ENCODE measurements at places on chromosomes 6 and 20. TPM values are rescaled to one million over a fixed set of nuclear protein-coding genes. Genes with fewer than 3 reads are reported as not detected.

- H3K27ac ChIP-seq, result no peak overlapping the region
- H3K4me1 ChIP-seq, result no peaks in the 10 kb centered on the region
- DNase-seq, result no peak
These were observed 19.9 kb downstream of the COL9A1 start for GRCh38 chr6:70282919-70283461.

DNA sequence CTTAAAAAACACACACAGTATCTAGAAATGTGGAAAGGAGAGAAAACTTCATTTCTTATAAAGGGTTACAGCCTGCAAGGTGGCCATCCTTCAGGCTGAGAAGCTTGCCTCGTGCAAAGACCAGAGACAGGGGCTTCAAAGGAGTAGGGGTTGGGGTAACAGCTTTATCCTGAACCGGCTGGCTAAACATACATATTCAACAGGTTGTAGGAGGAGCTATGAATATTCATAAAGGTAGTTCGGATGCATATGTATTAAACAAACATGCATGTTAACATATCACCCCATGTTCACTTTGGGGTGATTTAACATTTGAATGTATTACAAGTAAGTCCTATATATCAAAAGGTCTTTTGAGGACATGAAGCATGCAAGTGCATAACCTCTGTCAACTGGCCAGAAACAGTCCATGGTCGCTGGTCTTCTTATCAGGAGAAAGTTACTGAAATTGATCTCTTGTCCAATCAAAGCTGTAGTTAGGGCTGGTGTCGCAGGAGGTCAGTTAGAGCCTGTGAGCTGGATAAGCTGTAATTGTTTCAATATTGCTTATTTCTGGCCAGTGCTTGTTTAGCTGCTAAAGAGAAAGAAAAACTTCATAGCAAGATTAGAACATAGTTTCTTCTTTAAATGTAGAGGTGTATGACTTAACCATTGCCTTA, 2.3 kb upstream of the STMND1 start:
- no peak overlapping the region for H3K4me3 ChIP-seq
- no peak overlapping the region for H3K27ac ChIP-seq
- no peak for DNase-seq
- H3K27me3 ChIP-seq, result peaks cover 9% of the 10 kb centered on the region
- H3K4me1 ChIP-seq, result peaks cover 9% of the 10 kb centered on the region
- H3K36me3 ChIP-seq, result no peaks in the 10 kb centered on the region

- H3K36me3 ChIP-seq, result no peaks in the 10 kb centered on the region
- H3K27me3 ChIP-seq, result no peaks in the 10 kb centered on the region
- peak; percentile 71 for DNase-seq
- H3K4me3 ChIP-seq, result no peak overlapping the region
- H3K27ac ChIP-seq, result no peak overlapping the region
These were observed 32.6 kb downstream of the C6orf15 start for GRCh38 chr6:31079656-31080261.

- H3K4me3 ChIP-seq, result no peak overlapping the region
- H3K27ac ChIP-seq, result no peak overlapping the region
- H3K4me1 ChIP-seq, result no peaks in the 10 kb centered on the region
- DNase-seq, result no peak
These were observed 81.0 kb upstream of the LRFN2 start for GRCh38 chr6:40668203-40668602.

- no peak overlapping the region for H3K27ac ChIP-seq
- H3K4me3 ChIP-seq, result no peak overlapping the region
- H3K4me1 ChIP-seq, result no peaks in the 10 kb centered on the region
These were observed 335.8 kb upstream of the NT5E start for GRCh38 chr6:85113934-85114580.

DNA sequence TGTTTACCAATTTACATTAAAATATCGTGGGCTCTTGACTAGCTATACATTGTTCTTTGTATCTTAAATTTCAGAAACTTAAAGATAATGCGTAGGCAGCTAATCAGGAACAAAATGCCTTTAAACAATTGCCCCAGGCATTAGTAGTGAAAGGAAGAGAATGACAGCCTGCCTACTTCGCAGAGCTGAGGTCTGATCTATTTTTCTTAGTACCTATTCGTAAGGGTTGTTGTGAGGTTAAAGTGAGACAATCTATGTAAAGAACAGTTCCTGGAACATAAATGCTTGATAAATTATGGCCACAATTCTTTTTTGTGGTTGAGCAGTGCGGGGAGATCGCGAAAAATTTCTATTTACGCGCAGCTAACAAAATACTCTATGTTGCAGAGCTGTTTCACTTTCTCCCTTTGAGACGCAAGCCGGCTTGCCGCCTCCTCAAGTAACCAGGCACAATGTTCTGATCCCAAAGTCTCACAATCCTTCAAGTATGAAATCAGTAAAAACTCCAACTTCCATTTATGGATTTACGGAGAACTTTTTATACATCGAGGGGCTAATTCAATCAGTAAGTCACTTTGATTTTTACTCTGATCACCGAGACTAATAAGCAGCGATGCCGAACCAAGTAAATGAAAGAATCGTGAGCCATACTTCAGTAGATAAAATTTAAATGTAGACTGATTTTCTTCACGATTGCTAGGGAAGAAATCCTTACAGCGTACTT, 878 bp upstream of the PNRC1 start:
- H3K27me3 ChIP-seq, result no peaks in the 10 kb centered on the region
- H3K27ac ChIP-seq, result peak overlapping the region; percentile 99
- peak overlapping the region; percentile 48 for H3K4me3 ChIP-seq
- H3K36me3 ChIP-seq, result peaks cover 13% of the 10 kb centered on the region
- H3K4me1 ChIP-seq, result peaks cover 37% of the 10 kb centered on the region
- peak; percentile 82 for DNase-seq

DNA sequence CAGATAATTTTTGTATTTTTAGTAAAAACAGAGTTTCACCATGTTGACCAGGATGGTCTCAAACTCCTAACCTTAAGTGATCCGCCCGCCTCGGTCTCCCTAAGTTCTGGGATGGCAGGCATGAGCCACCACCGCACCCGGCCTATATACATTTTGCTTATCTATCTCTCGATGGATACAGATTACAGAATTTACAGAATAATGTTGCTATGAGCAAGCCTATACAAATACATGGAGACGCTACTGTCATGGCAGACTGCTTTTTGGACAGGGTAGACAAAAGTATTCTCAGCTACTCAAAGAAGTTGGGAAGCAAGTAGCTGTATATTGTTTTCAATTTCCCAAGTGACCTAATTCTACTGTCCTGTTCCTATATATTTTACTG, 1.6 kb downstream of the HSPA1L start:
- H3K4me1 ChIP-seq, result peaks cover 32% of the 10 kb centered on the region
- H3K27ac ChIP-seq, result peak overlapping the region; percentile 42
- peaks cover 16% of the 10 kb centered on the region for H3K36me3 ChIP-seq
- no peak overlapping the region for H3K4me3 ChIP-seq

DNA sequence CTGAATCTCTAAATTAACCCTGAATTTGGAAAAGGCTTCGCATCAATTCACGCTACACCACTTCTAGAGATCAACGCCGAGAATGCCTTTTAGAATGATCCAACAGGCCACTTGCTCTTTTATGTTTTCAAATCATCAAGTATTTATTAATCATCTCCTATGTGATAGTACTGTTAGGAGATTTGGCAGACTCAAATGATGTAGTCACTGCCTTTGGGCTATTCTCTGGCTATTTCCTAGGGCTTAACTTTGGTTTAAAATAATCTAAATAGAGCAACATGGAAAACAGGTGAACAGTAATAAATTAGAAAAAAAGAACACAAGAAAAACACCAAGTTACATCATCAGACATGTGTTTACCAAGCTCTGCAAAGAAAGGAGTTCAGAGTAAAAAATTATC, 140.3 kb downstream of the TENT5A start:
- H3K4me3 ChIP-seq, result no peak overlapping the region
- H3K4me1 ChIP-seq, result no peaks in the 10 kb centered on the region
- H3K27ac ChIP-seq, result no peak overlapping the region
- no peak for DNase-seq
- H3K27me3 ChIP-seq, result no peaks in the 10 kb centered on the region

DNA sequence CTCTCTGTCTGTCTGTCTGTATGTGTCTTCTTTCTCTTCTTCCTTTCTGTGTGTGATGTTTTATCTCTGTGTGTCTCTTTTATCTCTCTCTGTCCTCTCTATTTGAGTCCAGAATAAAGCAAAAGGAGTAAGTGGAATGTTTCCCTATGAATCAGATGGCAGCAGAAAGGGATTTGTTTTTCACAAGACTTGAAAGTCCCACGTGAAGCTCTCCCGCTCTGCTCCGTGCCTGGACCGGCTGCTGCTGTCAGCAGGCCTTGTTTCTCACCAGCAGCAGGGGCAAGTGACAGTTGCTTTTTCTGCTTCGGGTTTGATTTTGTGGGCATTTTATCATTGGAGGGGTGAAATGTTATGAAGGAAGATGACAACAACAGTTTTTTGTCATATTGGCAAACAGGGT, 212.7 kb downstream of the PACRG start:
- no peaks in the 10 kb centered on the region for H3K4me1 ChIP-seq
- DNase-seq, result no peak
- H3K27ac ChIP-seq, result no peak overlapping the region
- no peaks in the 10 kb centered on the region for H3K27me3 ChIP-seq
- H3K4me3 ChIP-seq, result no peak overlapping the region
- no peaks in the 10 kb centered on the region for H3K36me3 ChIP-seq

- H3K36me3 ChIP-seq, result no peaks in the 10 kb centered on the region
- no peak overlapping the region for H3K27ac ChIP-seq
- no peak overlapping the region for H3K4me3 ChIP-seq
- H3K4me1 ChIP-seq, result peaks cover 12% of the 10 kb centered on the region
- no peak for DNase-seq
- H3K27me3 ChIP-seq, result no peaks in the 10 kb centered on the region
These were observed 36.4 kb upstream of the MYB start for GRCh38 chr6:135144673-135145062.

DNA sequence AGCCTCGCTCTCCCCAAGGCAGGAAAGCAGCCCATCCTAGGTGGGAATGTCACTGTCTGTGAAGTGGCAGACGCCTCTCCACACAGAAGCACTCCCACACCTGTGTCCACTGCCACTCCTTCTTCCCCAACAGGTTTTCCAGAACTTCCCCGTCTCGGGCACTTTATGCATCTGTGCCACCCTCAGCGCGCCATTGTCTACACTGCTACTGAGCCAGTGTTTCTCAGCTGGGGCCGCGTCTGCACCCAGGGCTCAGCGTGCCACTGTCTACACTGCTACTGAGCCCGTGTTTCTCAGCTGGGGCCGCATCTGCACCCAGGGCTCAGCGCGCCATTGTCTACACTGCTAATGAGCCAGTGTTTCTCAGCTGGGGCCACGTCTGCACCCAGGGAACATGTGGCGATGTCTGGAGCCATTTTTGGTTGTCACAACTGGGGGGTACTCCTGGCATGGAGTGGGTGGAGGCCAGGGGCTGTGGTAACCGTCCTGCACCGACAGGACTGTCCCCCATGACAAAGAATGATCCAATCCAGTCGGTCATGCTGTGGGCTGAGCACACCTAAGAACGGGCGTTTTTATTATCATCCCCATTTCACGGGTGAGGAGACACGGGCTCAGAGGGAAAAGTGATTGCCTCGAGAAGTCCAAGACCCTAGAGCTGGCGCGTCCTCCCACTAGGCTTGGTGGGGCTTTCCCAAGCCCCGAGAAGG, 41.7 kb upstream of the ZBP1 start:
- no peak overlapping the region for H3K27ac ChIP-seq
- no peak for DNase-seq
- H3K4me1 ChIP-seq, result peaks cover 17% of the 10 kb centered on the region
- H3K27me3 ChIP-seq, result no peaks in the 10 kb centered on the region
- H3K4me3 ChIP-seq, result no peak overlapping the region
- no peaks in the 10 kb centered on the region for H3K36me3 ChIP-seq

DNA sequence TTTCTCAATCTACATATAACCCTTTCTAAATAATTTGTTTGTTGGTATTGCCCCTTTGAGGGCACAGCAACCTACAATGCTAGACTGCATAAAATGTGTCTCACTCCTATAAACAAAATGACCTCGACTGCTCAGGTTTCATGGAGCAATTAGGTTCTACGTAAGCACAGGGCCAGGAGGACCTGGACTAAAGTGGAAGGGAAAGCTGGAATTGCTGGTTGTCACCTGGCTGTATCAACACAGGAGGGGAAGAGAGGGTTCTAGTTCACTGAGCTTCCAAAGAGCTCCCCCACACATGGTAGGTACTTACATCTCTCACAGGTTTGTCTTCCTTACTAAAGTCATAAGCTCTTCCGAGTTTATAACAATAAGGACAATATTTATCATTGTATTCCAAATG, 51.0 kb downstream of the NCOA6 start:
- peaks cover 32% of the 10 kb centered on the region for H3K36me3 ChIP-seq
- no peak for DNase-seq
- no peak overlapping the region for H3K4me3 ChIP-seq
- H3K4me1 ChIP-seq, result no peaks in the 10 kb centered on the region

- no peak for DNase-seq
- H3K27me3 ChIP-seq, result no peaks in the 10 kb centered on the region
- no peaks in the 10 kb centered on the region for H3K36me3 ChIP-seq
- no peaks in the 10 kb centered on the region for H3K4me1 ChIP-seq
- no peak overlapping the region for H3K4me3 ChIP-seq
- no peak overlapping the region for H3K27ac ChIP-seq
These were observed 153.6 kb upstream of the KCNK16 start for GRCh38 chr6:39476151-39476550.

- H3K36me3 ChIP-seq, result no peaks in the 10 kb centered on the region
- DNase-seq, result no peak
- no peak overlapping the region for H3K4me3 ChIP-seq
- no peaks in the 10 kb centered on the region for H3K27me3 ChIP-seq
These were observed 118.9 kb downstream of the SAMD5 start for GRCh38 chr6:147627411-147627810.

DNA sequence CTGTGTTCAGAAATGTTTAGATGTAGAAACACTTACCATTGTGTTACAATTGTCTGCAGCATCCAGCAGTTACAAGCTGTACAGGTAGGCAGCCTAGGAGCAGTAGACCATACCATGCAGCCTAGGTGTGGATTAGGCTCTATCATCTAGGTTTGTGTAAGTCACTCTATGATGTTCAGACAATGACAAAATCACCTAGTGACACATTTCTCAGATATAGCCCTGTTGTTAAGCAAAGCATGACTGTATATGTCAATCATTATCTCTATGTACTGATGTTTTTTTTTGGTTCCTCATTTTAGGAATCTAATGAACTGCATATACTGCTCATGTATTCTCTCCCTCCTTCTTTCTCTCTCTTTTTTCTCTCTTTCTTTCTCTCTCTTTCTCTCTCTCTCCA, 22.2 kb downstream of the CST8 start:
- H3K4me3 ChIP-seq, result no peak overlapping the region
- H3K27ac ChIP-seq, result no peak overlapping the region
- DNase-seq, result no peak
- no peaks in the 10 kb centered on the region for H3K4me1 ChIP-seq

GRCh38 chr6:62615366-62616015, 329.5 kb upstream of the KHDRBS2 start:
- no peak overlapping the region for H3K4me3 ChIP-seq
- H3K36me3 ChIP-seq, result no peaks in the 10 kb centered on the region
- no peak for DNase-seq
- H3K4me1 ChIP-seq, result no peaks in the 10 kb centered on the region
- H3K27me3 ChIP-seq, result no peaks in the 10 kb centered on the region
- H3K27ac ChIP-seq, result no peak overlapping the region

Gene CFAP61
- total RNA-seq, result not detected

Gene HS3ST5
- not detected for total RNA-seq

Gene CALHM6
- 3.0 TPM for total RNA-seq

Gene SPATS1
- not detected for total RNA-seq

Gene IPCEF1
- total RNA-seq, result 97.7 TPM

Gene SOX4
- 0.12 TPM for total RNA-seq

Gene PTCRA
- not detected for total RNA-seq

Gene C6orf52
- 1.5 TPM for total RNA-seq

Gene LY6G5C
- 4.5 TPM for total RNA-seq

Gene HAO1
- not detected for total RNA-seq

Gene FGD2
- total RNA-seq, result 1.4 TPM

All from CD4-positive, alpha-beta memory T cell (primary cell).